ENCODE measurements at places on chromosomes 4 and X.

GRCh38 chr4:31984872-31985271 is 1264.7 kb downstream of the PCDH7 start:
- no peak for DNase-seq

- no peak for DNase-seq
Observed at GRCh38 chr4:70709611-70710205, 12.1 kb upstream of the RUFY3 start.

- no peak for DNase-seq
Observed at GRCh38 chr4:36758312-36759178, 477.1 kb downstream of the DTHD1 start.

DNA sequence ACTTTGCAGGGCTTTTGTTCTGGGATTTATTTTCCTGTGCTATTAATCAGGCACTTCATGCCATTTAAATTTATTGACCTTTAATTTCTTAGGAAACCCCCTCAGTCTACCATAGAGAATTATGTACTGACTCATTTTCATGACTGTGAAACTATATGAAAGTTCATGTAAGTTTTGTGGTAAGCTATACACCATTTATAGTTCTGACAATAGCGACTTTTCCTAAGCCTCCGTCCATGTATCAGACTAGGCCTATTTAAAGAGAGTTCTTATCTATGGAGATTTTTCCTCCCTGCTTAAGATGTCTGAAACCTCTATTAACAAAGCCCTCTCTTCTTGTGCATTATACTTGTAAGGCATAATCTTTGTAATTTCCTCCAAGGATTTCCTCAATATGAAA is 111.6 kb downstream of the AFF2 start:
- no peak for DNase-seq

Measured in tibial nerve (tissue), 4 donors.